ENCODE measurements at places on chromosomes 3 and 15. TPM values are rescaled to one million over a fixed set of nuclear protein-coding genes. Genes with fewer than 3 reads are reported as not detected.

DNA sequence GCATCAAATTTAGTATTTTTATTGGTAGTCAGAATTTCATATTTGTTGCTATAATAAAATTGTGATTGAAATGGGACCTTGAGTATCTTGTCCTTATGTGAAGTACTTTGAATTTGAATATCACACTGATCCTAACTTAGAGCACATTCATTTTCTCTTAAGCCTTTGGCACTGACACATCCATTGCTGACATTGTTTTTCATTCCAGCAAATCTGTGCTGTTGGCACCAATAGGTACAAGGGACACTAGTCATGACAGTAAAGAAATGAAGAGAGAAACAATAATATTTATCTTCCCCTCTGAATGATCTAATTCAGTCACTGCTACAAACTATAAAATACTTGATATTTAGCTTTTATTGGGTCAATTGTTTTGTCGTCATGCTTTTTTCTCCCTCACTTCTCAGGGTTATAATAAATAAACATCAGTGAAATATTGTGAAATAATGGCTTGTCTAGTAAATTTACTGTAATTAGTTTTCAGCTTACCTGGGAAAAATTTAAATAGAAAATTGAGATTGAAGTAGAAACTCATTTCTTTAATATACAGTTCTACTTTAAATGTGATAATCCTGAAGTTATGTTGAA is 166.8 kb upstream of the MLF1 start:
- H3K36me3 ChIP-seq, result no peaks in the 10 kb centered on the region
- no peaks in the 10 kb centered on the region for H3K27me3 ChIP-seq
- H3K4me1 ChIP-seq, result no peaks in the 10 kb centered on the region
- no peak overlapping the region for H3K27ac ChIP-seq

GRCh38 chr15:95922431-95922830 is 408.1 kb upstream of the NR2F2 start:
- no peak for DNase-seq
- no peak overlapping the region for H3K4me3 ChIP-seq
- no peaks in the 10 kb centered on the region for H3K4me1 ChIP-seq
- H3K36me3 ChIP-seq, result no peaks in the 10 kb centered on the region
- no peaks in the 10 kb centered on the region for H3K27me3 ChIP-seq

Gene FBN1
- polyA plus RNA-seq, result not detected

GRCh38 chr3:31092748-31093589 is 198.5 kb upstream of the GADL1 start:
- H3K27me3 ChIP-seq, result no peaks in the 10 kb centered on the region
- H3K27ac ChIP-seq, result no peak overlapping the region
- H3K4me1 ChIP-seq, result no peaks in the 10 kb centered on the region

- DNase-seq, result no peak
- no peak overlapping the region for H3K27ac ChIP-seq
- no peaks in the 10 kb centered on the region for H3K27me3 ChIP-seq
- H3K4me1 ChIP-seq, result no peaks in the 10 kb centered on the region
These were observed 87.8 kb upstream of the UBE2E2 start for GRCh38 chr3:23115171-23115877.

GRCh38 chr3:86867982-86868381 is 123.0 kb downstream of the VGLL3 start:
- H3K27me3 ChIP-seq, result no peaks in the 10 kb centered on the region
- no peak overlapping the region for H3K4me3 ChIP-seq
- no peak overlapping the region for H3K27ac ChIP-seq
- H3K36me3 ChIP-seq, result no peaks in the 10 kb centered on the region
- DNase-seq, result no peak
- H3K4me1 ChIP-seq, result no peaks in the 10 kb centered on the region
